ENCODE measurements at places on chromosomes 6 and 20.

DNA sequence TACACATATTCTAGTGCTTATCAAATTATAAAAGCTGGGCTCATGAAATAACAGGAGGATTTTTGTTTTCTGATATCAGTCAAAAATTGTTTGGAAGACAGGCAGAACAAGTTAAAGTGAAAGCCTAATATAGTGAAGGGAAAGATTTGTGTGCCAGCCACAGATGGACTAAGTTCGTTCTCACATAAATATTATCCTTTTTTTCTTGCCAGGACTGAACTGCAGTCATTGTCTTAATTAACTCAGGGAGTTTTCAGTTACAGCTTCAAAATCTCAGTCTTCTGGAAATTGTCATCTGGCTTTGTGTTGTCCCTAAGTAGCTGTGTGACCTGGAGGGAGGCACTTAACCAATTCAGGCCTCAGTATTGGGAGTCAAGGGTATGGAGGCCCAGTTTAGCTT is 40.7 kb downstream of the PLCB4 start:
- DNase-seq: no peak

GRCh38 chr6:157763904-157764177 is 59.2 kb upstream of the SNX9 start:
- DNase-seq: no peak

DNA sequence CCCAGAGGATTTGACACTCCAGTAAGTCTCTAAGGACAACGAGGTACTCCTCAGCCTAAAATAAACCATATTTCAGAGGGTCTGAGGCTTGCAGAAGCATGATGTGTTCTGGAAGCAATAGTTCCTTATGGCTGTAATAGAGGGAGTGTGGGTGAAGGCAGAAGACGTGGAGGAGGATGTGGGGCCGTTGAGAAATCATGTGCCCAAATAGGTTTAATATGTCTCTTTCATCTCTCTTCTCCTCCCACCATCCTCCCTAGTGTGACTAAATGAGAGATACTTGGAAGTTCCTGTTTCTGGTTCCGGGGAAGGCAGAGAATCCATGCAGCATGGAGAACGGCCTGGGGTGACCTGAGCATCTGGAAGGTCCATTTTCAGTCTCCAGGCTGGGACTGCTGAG is 174.0 kb upstream of the RSPO3 start:
- DNase-seq: no peak

- DNase-seq: no peak
These were observed 89.1 kb downstream of the GRIK2 start for GRCh38 chr6:101482606-101483005.

- no peak for DNase-seq
These were observed 303.0 kb downstream of the FOXC1 start for GRCh38 chr6:1912731-1913130.

DNA sequence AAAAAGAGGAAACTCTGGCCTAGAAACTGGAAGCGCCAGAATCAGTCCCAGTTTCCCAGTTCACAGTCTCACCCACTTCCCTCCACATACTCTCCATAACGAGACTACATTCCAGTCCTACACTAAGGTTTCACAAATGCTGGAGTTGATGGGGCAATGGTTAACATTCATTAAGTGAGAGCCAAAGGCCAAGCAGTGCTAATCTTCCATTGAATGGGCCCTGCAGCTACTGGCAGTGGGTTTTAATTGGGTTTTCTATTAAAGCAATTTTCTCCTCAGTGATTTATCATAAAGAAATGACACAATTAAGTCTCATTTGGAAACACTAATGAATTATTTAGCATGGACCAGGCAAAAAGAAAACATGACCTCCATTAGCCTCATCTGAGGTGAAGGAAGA is 20.8 kb upstream of the NRSN1 start:
- DNase-seq: no peak

- DNase-seq: peak; percentile 74
These were observed at the start of gene SYTL3 for GRCh38 chr6:158649289-158650143. Gene SYTL3 (plus strand): TSS chr6:158650054. CDS start chr6:158663269, 13,215 bp downstream.

DNA sequence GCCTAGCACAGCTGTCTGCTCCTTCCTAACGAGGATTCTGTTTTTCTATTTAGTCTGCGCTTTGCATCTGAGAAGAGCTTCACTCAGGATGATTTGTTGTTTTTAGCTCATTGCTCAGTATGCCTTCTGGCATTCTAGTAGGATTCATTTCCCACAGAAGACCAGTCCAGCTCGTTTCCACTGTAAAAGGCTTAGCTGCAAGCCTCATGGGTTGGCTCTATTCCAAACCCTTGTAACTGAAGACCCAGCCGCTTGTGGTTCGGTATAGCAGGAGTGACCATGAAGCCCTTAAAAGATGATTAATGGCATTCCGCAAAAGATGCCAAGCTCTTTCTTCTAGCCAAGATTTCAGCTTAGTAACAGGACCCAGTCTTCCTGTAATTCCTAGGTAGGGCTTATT is 7.2 kb downstream of the ADGRF1 start:
- no peak for DNase-seq

DNA sequence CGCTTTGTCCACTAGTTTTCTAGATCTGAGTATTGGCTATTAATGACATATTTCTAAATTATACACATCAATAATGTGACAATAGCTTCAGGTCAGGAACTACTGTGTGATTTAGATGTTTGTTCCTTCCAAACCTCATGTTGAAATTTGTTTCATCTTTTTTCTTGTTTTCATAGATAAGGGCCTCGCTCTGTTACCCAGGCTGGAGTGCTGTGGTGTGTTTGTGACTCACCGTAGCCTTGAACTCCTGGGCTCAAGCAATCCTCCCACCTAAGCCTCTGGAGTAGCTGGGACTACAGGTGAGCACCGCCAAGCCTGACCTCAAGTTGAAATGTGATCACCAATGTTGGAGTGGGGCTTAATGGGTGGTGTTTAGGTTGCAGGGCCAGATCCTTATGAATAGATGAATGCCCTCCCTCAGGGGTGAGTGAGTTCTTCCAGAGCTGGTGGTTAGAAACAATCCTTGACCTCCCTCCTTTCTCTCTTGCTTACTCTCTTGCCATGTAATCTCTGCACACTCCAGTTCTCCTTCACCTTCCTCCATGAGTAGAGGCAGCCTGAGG is 5.9 kb upstream of the NQO2 start:
- no peak for DNase-seq

- no peak for DNase-seq
These were observed 8.0 kb downstream of the CSE1L start for GRCh38 chr20:49054056-49054643.

DNA sequence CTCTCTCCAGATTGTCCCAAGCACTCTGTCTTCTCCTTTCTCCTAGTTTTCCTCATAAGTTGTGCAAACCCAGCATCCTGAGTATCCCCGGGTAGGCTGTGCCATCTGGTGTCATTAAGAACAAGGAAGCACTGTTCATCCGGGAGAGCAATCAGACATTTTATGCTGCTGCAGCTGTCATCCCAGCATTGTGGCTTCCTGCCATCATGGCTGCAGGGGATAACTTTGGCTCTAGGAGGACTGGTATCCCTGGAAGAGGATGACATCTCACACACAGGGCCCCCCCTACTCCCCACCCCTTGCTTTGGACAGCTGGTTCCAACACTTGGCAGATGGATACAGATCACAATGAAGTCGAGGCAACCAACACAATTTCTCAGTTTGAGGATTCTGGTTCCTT is 1195.1 kb upstream of the MAP3K7 start:
- DNase-seq: no peak

GRCh38 chr6:116247285-116247684 is 6.6 kb downstream of the TSPYL4 start:
- DNase-seq: no peak

DNA sequence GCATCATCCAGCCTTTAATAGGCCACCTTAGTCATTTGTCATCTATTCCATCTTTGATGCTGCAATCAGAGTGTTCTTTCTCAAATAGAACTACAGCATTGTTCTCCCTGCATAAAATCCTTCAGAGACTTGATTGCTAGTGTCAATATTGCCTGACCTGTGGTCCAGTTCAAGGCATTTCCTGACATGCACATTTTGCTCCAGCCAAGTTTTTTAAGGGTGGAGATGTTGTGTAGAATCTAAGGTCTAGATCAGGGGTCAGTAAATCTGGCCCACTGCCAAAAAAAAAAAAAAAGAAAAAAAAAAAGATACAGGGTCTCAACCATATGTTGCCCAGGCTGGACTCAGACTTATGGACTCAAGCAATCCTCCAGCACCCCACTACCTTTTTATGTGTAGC is 354.4 kb downstream of the FRK start:
- no peak for DNase-seq

GRCh38 chr6:422433-423054 is 31.0 kb downstream of the IRF4 start:
- DNase-seq: no peak

DNA sequence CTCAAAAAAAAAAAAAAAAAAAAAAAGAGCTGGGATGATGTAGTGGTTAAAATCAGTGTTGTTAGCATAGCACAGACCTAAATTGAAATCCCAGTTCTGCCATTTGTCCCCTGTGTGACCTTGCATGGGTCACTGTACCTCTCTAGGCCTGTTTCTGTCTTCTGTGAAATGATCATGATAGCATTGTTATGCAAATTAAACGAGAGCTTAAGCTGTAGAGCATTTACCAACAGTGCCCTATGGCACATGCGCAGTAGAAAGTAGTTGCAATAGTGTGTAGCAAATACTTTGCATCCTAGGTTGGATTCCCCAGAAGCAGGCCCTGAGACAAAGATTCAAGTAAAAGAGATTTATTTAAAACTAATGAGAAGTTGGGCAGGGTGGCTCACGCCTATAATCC is 7.3 kb downstream of the PSORS1C2 start:
- no peak for DNase-seq

GRCh38 chr20:62876902-62877816 is 15.5 kb upstream of the TCFL5 start:
- DNase-seq: no peak

DNA sequence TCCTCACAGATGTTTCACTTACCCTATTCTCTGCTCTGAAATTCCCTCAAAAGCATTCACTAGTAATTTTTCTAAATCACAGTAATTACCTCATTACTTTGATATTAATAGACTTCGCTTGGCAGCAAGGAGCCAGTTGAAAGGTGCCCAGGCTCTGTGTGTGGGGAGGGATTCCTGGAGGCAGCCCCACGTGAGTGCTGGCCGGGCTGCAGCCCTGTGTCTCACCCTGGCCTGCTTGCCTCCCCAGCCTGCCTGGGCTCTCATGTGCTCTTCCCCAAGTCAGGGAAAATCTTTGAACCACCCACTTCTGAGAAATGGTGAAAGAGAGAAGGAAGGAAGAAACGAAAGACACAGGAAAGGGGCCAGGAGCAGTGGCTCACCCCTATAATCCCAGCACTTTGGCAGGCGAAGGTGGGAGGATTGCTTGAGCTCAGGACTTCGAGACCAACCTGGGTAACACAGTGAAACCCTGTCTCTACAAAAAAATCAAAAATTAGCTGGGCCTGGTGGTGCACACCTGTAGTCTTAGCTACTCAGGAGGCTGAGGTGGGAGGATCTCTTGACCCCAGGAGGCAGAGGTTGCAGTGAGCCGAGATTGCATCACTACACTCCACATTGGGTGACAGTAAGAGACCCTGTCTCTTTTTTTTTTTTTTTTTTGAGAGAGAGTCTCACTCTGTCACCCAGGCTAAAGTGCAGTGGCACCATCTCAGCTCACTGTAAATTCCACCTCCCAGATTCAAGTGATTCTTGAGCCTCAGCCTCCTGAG is 20.0 kb upstream of the SNTA1 start:
- DNase-seq: no peak

- no peak for DNase-seq
These were observed 9.3 kb upstream of the NEDD9 start for GRCh38 chr6:11241793-11242201.

DNA sequence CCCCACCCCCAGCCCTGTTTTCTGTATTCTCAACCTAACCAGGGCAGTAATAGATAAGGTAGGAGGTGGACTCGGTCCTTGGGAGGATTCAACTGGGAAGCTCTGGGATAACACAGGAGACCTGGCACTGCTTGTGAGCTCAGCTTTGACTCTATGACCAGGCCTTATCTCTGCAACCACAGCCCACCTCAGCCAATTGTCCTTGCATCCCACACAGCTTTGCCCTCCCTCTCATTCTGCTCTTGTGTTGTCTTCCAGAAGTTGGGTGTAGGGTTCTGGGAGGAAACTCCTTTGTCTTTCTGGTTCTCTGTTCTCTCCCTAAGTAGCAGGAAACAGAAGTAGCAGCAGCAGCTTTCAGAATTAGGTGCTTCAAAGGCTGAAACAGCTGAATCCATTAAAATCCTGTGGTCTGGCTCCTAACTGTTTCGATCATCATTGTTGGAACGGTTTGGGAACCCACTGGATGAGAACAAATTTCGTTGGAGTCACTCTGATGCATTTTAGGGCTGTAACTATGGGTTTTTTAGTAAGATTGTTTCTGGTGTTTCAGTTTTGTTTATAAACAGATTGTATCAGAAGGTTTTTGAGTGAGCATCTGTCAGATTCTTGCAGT is 32.4 kb upstream of the SNX9 start:
- DNase-seq: no peak

DNA sequence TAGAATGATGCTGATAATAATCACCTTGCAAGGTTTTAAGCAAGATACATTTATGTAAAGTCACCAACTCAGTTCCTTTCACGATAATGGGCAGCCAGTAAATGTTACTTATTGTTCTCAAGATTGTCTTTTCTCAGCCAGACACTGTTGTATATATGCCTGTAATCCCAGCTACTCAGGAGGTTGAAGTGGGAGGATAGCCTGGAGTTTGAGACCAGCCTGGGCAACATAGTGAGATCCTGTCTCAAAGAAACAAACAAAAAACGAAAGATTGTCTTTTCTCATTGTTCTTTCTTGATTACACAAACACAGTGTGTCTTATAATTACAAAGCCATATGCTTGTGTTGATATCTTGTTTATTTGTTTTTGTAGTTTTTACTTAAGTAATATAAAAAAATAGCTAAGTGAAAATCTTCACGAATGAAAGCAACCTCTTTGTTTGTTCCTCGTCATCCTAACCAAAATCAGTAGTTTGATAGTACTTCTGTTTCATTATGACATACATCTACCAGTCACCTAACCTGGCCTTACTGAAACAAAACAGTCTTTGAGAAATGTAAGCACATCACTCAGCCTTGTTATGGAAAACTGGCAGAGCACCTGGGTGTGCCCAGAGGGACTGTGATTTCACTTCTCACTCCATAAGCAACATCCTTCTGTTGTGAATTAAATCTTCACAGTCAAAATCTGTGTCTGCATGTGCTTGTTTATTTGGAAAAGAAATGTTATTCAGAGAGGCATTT is 436.2 kb upstream of the SOX4 start:
- DNase-seq: no peak

GRCh38 chr6:69758214-69758613 is 38.6 kb downstream of the LMBRD1 start:
- no peak for DNase-seq

GRCh38 chr6:121698617-121699016 is 263.2 kb downstream of the GJA1 start:
- no peak for DNase-seq
